Right atrium auricular region (tissue), 2 donors: ENCODE measurements at places on chromosomes 5 and 9. TPM values are rescaled to one million over a fixed set of nuclear protein-coding genes. Genes with fewer than 3 reads are reported as not detected.

Gene TAS2R1
- total RNA-seq, result not detected

Gene ZNF879
- total RNA-seq, result 6.9 TPM

Gene PKD2L2
- not detected for total RNA-seq

Gene RANBP17
- 1.4 TPM for total RNA-seq

Gene ZBED3
- 3.9 TPM for total RNA-seq

Gene TSLP
- 1.8 TPM for total RNA-seq

Gene NR5A1
- not detected for total RNA-seq

Gene ENC1
- 5.0 TPM for total RNA-seq

Gene IFNB1
- not detected for total RNA-seq

Gene MED7
- total RNA-seq, result 6.2 TPM

GRCh38 chr9:14831661-14832060 lies 78.6 kb downstream of the FREM1 start:
- no peak overlapping the region for H3K4me3 ChIP-seq
- H3K27ac ChIP-seq, result no peak overlapping the region
- no peaks in the 10 kb centered on the region for H3K36me3 ChIP-seq

DNA sequence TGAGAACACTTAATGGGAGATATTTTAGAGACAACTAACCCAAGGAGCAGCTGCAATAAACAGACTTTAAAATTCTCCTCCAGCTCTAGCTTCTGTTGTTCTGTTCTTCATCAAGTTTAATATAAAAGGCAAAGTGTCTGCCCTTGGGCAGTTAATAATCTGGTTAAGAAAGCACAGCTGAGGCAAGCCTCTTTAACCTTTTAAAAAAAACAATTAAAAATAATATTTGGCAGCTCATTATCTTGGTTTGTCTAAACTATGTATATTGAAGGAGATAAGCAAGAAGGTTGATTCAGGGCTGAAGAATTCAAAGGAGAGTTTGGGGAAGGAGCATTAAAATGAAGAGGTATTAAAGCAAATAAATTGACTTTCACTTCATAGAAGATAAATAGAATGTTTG lies 75.4 kb downstream of the TSSK1B start:
- no peak overlapping the region for H3K4me3 ChIP-seq
- no peaks in the 10 kb centered on the region for H3K27me3 ChIP-seq
- H3K27ac ChIP-seq, result no peak overlapping the region
- no peak for DNase-seq
- no peaks in the 10 kb centered on the region for H3K36me3 ChIP-seq

DNA sequence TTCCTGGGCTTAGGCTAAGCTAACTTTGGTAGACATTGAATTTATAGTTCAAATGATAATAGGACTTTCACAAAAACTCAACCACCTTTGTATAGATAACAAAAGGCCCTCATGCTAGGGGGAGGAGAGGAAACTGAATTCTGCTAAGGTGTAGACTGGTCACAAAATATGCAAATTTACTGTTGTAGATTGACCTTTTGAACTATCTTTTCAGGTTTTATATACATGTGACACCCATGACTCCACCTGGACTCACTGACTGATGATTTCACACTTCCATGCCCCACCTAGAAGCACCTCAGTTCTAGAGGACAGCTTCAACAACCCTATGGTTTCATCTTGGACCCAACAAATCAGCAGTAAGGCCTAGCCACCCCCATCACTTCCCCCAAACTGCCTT lies 165.7 kb downstream of the CEMIP2 start:
- H3K4me3 ChIP-seq, result no peak overlapping the region
- no peak for DNase-seq
- H3K27ac ChIP-seq, result no peak overlapping the region
- H3K4me1 ChIP-seq, result no peaks in the 10 kb centered on the region
- no peaks in the 10 kb centered on the region for H3K27me3 ChIP-seq

DNA sequence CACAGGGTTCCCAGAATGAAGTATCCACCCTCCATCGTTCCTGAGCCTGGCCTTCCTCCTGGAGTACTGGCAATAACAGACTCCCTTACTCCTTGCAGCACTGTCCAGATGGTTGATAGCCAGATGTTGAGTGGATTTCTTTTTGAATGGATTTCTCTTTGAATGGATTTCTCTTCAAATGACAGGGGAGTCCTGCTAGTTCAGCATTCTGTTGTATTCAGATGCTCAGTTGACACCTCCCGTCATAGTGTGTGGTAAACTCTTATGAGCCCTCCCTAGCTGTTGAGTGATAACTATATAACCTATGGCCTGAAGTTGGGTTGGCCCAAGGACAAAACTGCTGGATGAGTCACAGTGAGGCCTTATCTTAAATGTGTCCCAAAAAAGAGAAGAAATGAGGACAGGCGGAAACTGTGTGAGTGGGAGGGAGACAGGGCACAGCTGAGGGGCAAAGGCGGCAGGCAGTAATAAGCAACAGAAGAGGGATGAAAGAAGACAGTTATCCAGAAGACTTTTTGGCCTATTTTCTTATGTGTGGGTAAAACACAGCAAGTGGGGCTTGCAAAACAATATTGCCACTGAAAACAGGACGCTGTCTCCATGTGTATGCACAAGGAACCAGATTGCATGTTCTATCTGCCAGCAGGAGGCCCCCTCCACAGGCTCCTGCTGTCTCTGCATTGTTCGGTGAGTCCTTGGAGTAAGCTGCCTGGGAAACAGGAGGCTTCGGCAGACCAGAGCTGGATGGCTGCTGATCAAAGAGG lies 209.5 kb upstream of the S1PR3 start:
- no peaks in the 10 kb centered on the region for H3K36me3 ChIP-seq
- H3K27ac ChIP-seq, result peak overlapping the region; percentile 63
- DNase-seq, result peak; percentile 78
- no peaks in the 10 kb centered on the region for H3K4me1 ChIP-seq

- H3K4me3 ChIP-seq, result no peak overlapping the region
- no peaks in the 10 kb centered on the region for H3K27me3 ChIP-seq
- no peaks in the 10 kb centered on the region for H3K4me1 ChIP-seq
- no peak overlapping the region for H3K27ac ChIP-seq
- H3K36me3 ChIP-seq, result peaks cover 14% of the 10 kb centered on the region
Observed at GRCh38 chr5:1497795-1498622, 25.8 kb downstream of the LPCAT1 start.

- H3K4me1 ChIP-seq, result peaks cover 9% of the 10 kb centered on the region
- H3K4me3 ChIP-seq, result no peak overlapping the region
- H3K36me3 ChIP-seq, result no peaks in the 10 kb centered on the region
- no peak for DNase-seq
- no peak overlapping the region for H3K27ac ChIP-seq
Observed at GRCh38 chr9:125525921-125526631, 180.9 kb downstream of the MAPKAP1 start.

- H3K27me3 ChIP-seq, result no peaks in the 10 kb centered on the region
- H3K36me3 ChIP-seq, result no peaks in the 10 kb centered on the region
- H3K27ac ChIP-seq, result peak overlapping the region; percentile 26
- no peaks in the 10 kb centered on the region for H3K4me1 ChIP-seq
Observed at GRCh38 chr5:139387611-139388197, 2.0 kb downstream of the MZB1 start.

DNA sequence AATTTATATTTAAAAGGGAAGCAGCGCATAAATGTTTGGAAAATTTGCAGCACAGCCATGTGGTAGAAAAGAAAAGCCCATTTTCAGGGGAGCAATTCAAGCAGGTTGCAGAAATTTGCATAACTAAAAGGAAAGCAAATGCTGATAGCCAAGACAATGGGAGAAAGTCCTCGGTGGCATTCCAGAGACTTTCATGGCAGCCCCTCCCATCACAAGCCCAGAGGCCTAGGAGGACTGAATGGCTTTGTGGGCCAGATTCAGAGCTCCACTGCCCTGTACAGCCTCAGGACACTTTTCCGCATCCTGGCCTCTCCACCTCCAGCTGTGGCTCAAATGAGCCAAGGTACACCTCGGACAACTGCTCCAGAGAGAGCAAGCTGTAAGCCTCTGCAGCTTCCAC lies 462.9 kb downstream of the CDK5RAP2 start:
- DNase-seq, result no peak
- no peaks in the 10 kb centered on the region for H3K4me1 ChIP-seq
- no peaks in the 10 kb centered on the region for H3K27me3 ChIP-seq
- H3K36me3 ChIP-seq, result no peaks in the 10 kb centered on the region
- H3K27ac ChIP-seq, result no peak overlapping the region

DNA sequence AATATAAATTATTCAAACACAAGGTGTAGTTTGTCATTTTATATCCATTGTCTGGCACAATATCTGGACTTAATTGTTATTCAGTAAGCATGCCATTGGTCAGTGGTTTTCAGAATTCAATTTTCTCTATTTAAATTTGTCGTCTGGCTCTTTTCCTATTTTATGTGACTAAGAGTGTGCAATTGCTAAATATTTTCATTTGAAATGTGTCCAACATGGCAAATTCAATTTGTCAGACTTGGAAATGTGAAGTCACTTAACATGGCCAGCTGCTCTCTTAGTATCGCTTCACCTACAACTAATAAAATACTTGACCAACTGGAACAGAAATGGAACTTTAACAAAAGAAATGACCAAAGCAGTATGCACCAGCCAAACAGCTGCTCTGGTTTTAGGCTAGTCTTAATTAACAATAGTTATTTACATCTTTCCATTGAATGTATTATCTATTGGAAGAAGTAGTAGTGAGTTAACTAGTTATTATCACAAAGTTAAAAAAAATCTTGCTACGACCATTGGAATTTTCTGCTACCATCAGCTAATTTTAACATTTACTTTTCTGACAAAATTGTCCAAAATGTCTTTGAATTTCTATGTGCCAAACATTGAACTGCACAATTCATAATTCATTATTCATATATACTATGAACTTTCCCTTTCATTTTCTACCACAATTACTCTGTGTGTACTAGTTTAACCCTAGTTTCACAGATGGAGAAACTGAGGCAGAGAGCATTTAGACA lies 720.7 kb upstream of the FAM174A start:
- H3K36me3 ChIP-seq, result no peaks in the 10 kb centered on the region
- H3K4me3 ChIP-seq, result no peak overlapping the region
- H3K4me1 ChIP-seq, result no peaks in the 10 kb centered on the region
- no peaks in the 10 kb centered on the region for H3K27me3 ChIP-seq

GRCh38 chr5:125695996-125696655 lies 727.1 kb upstream of the GRAMD2B start:
- no peak overlapping the region for H3K27ac ChIP-seq
- H3K27me3 ChIP-seq, result no peaks in the 10 kb centered on the region
- H3K4me1 ChIP-seq, result peaks cover 5% of the 10 kb centered on the region
- no peaks in the 10 kb centered on the region for H3K36me3 ChIP-seq

DNA sequence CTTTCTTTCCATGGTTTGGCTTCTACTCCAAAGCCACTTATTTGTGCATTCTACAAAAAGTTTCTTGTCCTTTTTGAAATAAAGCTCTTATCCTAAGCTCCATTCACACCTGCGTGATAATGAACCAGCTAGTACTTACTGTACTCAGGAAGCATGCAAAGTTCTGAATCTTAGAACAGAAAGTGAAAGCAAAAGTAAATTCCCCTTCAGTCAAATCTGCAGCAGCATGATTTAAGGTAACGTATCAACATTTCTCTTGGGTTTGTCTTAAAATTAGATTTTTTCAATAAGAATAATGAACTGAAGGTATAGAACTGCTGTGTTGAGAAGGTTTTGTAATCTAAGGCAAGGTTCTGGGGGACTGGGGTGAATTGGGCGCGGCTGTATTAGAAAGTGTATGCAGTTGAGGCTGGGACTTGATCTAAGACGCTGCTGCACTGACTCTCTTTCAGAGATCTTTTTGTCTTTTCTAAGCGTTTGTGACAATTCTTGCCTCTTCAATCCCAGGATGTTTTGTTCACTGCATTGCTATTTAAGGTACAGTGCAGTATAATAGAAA lies at the start of gene ERAP2:
ERAP2 (plus strand) TSS at position 209 of the 559 bp plus-strand sequence. CDS start 3,186 bp downstream, outside the sequence.
- no peaks in the 10 kb centered on the region for H3K4me1 ChIP-seq
- no peak for DNase-seq
- H3K27ac ChIP-seq, result peak within 1 kb of the TSS; percentile 67

- no peak for DNase-seq
- H3K36me3 ChIP-seq, result no peaks in the 10 kb centered on the region
- no peaks in the 10 kb centered on the region for H3K27me3 ChIP-seq
- peak overlapping the region; percentile 70 for H3K4me3 ChIP-seq
- no peak overlapping the region for H3K27ac ChIP-seq
Observed at GRCh38 chr9:100473276-100474081, 530 bp downstream of the TMEFF1 start.

- H3K4me1 ChIP-seq, result peaks cover 62% of the 10 kb centered on the region
- no peaks in the 10 kb centered on the region for H3K27me3 ChIP-seq
- H3K36me3 ChIP-seq, result no peaks in the 10 kb centered on the region
- no peak for DNase-seq
Observed at GRCh38 chr9:136791516-136792276, 552 bp downstream of the TMEM141 start.

DNA sequence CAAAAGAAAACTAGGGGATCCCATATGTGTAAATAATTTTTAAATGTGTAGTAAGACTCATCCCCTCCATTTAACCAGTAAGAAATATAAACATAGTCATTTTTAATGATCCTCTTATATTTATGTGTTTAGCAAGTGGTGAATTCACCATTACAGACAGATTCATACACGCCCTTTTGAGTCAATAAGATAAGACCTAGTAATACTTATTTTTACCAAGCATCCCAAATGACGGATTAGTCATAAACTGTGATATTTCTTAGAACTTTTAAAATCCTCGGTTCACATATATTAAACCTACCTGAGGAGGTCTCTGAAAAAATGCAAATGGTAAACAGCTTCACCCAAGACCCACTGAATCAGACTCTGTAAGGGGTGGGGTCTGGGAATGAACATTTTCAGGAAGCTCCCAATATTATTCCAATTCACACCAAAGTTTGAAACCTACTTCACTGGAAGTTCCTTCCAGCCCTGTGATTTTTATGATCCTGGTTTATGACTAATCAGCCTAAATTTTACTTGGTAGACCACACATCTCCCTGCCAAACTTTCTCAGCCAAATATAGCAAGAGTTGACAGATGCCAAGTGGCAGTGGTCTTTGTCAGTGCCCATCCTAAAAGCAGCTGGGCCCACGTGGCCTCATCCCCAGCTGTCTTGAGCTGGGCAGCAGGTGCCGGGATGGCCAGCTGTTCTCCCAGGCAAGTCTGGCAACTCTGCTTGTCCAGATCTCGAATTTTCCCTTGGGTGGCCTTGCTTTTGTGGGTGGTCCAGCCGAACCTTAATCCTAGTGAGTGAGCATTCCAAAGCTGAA lies 559.0 kb upstream of the RGMB start:
- no peak overlapping the region for H3K4me3 ChIP-seq
- no peaks in the 10 kb centered on the region for H3K4me1 ChIP-seq
- H3K36me3 ChIP-seq, result no peaks in the 10 kb centered on the region
- DNase-seq, result no peak
- H3K27me3 ChIP-seq, result no peaks in the 10 kb centered on the region
- H3K27ac ChIP-seq, result no peak overlapping the region

DNA sequence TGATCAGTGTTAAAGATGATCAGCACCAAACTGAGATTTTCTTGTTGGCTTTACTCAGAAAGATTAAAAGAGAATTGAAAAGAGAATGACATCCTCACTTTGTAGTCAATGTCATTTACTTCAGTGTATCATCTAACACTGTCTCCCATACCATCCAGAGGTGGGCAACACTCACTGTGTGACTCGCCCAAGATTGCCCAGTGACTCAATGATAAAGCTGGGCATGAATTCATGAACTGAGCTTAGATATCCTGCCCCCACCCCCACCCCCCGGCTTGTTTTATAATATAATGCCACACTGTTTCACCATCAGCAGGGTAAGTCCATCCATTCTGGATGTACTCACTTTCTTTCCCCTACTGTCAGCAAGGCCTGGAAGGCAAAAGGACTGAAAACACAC lies 242.2 kb downstream of the FAM114A2 start:
- no peaks in the 10 kb centered on the region for H3K4me1 ChIP-seq
- H3K36me3 ChIP-seq, result no peaks in the 10 kb centered on the region
- H3K27ac ChIP-seq, result no peak overlapping the region
- H3K27me3 ChIP-seq, result no peaks in the 10 kb centered on the region

GRCh38 chr5:35066260-35066795 lies 18.6 kb upstream of the AGXT2 start:
- DNase-seq, result no peak
- H3K4me3 ChIP-seq, result no peak overlapping the region
- no peaks in the 10 kb centered on the region for H3K36me3 ChIP-seq
